Activated gamma-delta T cell treated with Interleukin-2 at 50 U/mL for 16 hours (primary cell): ENCODE measurements at places on chromosomes 3 and 15.
A peak's percentile ranks its signal among the peaks of the same experiment; 100 is the strongest.

- peak; percentile 63 for DNase-seq
These were observed 135.6 kb upstream of the SUCLG2 start for GRCh38 chr3:67790043-67790442.

DNA sequence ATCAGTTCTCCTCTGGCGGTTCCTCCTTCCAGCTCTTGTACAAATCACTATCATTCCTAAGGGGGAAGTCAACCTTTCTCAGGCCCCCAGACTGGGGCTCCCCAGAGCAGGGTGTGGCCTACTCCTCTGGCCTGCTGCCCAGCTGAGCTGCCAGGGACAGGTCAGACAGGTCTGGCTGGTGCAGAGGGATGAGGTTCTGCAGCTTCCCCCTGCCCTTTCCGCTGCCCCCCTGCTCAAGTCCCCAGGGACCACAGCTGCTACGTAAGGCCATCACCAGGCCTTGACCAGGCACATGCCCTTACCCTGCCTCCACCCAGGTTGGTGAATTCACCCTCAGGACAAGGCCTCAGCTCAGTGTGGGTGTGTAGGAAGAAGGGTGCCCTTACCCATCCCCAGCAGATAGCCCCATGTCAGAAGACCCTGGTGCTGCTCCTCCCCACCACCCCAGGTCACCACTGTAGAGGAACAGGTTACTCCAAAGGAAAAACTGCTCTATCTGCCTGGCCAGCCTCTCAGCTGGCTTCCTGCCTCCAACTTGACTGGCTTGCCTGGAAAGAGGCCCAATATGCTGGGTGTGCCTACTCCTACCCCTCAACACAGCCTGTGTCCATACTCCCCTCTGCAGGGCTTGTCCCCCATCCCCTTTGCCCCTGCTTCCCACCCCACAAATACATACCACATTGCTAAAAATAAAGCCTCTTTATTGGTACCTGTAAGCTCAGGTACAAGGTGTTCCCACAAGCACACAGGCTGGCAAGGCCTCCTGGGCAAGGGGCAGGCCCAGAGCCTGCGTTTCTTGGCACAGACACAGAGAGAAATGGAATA, 12.0 kb downstream of the CSRNP1 start:
- no peak for DNase-seq

- DNase-seq: no peak
These were observed 173.7 kb upstream of the CTDSPL start for GRCh38 chr3:37687966-37688365.

- no peak for DNase-seq
These were observed 118.4 kb upstream of the ROBO1 start for GRCh38 chr3:79886204-79886603.

GRCh38 chr15:83652626-83653204, 1.2 kb upstream of the ADAMTSL3 start:
- DNase-seq: no peak

- DNase-seq: no peak
These were observed 699.8 kb downstream of the NR2F2 start for GRCh38 chr15:97030251-97030650.

- no peak for DNase-seq
These were observed 15.1 kb upstream of the XYLB start for GRCh38 chr3:38331257-38332022.

DNA sequence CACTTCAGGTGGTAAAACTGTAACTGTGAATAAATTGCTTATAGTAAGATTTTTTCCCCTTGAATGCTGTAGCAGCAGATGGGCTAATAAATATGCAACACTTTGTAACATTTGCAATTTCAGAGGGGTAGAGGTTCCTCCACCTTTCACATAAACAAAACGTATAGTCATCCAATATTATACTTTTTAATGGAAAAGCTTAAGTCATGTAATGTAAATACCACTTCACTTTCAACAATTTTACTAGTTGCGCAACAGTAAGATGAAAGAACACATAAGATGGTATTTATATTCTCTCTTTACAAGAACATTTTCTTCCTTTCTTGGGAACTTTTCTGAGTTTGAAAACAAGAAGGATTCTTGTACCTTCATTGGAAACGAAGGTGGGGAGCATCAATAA, 56.6 kb upstream of the FAM3D start:
- DNase-seq: no peak

DNA sequence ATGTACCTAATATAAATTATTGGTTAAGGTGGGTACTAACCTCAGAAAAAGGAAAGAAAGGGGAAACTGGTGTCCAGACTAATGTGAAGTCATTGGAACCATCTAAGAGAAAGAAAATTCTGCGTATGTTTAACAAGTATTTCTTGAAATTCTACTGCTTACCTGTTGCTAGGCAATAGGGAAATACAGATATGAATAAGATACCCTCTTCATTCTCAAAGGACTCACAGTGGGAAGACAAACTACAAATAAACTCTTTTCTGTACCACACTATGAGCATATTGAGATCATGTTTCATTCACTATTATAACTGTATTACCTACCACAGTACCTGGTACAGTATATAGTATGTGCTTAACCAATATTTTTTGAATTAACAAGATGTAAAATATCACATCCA, 140.5 kb upstream of the MLF1 start:
- DNase-seq: no peak

- no peak for DNase-seq
These were observed 61.3 kb downstream of the ERC2 start for GRCh38 chr3:56406826-56407515.

DNA sequence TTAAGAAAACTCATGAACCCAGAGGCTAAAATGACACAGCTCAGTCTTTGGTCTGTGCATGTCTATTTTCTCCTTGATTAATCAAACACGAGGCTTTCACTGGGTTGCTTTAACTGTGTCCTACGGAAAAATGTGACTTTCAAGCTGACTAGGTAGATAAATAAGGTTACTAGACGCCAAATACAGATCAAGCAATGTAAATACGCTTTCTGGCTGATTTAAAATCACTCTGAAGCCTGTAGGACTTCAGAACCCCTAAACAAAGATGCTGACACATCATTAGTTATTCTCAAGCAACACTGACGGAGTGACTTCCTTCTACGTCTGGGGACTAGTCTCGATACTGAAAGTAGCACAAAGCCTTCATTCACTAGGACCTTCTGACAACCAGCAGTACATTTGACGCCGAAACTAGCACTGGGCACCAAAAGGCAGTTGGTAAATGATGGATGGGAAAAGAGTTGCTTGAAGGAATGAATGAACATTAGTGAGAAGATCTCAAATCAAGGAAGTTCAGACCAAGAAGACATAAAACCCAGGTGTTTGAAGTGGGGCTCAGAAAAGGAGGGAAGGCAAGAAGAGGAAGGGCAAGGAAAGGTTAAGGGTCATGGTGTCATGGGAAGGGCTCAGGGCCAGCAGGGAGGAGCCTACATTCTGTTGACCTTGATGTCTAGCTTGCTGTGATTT, 67.1 kb upstream of the CDV3 start:
- no peak for DNase-seq

- DNase-seq: no peak
These were observed 140.5 kb upstream of the SGO1 start for GRCh38 chr3:20326541-20326940.

- no peak for DNase-seq
These were observed 7.2 kb upstream of the ABHD10 start for GRCh38 chr3:111971533-111972130.

- DNase-seq: no peak
These were observed 44.9 kb downstream of the FGF7 start for GRCh38 chr15:49467746-49468480.

GRCh38 chr15:48722764-48723661, 77.5 kb upstream of the FBN1 start:
- DNase-seq: no peak

DNA sequence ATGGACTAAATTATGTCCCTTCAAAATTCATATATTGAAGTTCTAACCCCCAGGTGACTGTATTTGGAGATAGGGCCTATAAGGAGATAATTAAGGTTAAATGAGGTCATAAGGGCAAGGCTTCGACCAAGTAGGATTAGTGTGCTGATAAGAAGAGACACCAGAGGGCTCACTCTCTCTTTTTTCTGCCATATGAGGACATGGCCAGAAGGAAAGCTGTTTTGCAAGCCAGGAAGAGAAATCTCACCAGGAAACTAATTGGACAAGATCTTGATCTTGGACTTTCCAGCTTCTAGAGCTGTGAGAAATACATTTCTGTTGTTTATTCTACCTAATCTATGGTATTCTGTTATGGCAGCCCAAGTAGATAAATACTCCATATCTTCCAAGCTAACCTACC, 503.6 kb upstream of the NAALADL2 start:
- no peak for DNase-seq

GRCh38 chr3:13544293-13544831, 4.6 kb upstream of the FBLN2 start:
- peak; percentile 33 for DNase-seq

- no peak for DNase-seq
These were observed 4.9 kb downstream of the HDAC11 start for GRCh38 chr3:13484851-13485590.

- no peak for DNase-seq
These were observed 341.5 kb downstream of the EPHB1 start for GRCh38 chr3:135136361-135137100.

- DNase-seq: no peak
These were observed 7.4 kb downstream of the ZDHHC19 start for GRCh38 chr3:196203846-196204245.

DNA sequence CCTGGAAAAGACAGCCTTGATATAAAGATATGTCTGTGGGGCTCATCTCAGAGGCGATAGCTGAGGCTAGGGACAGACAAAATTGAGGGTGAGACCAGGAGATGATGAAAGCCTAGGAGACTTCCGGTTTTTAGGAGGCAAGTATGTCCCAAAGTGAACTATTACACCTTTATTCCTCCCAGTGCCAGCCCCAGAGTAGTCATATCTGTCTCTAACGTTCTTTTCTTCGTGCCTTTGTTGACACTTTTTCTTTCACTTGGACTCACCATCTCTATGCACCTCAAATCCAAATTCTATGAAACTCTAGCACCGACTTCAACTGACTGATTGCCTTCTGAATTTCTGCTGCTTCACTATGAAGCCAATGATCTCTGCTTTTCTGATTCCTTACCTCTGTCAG, 93.8 kb upstream of the RASGRP1 start:
- DNase-seq: no peak

- no peak for DNase-seq
These were observed 299.6 kb downstream of the UNC13C start for GRCh38 chr15:54277834-54278233.

- DNase-seq: no peak
These were observed 66.0 kb downstream of the KBTBD8 start for GRCh38 chr3:67064105-67064504.

- DNase-seq: no peak
These were observed 398.1 kb downstream of the NSUN3 start for GRCh38 chr3:94460931-94461330.

GRCh38 chr3:4983739-4984510, 4.7 kb downstream of the BHLHE40 start:
- DNase-seq: peak; percentile 76

DNA sequence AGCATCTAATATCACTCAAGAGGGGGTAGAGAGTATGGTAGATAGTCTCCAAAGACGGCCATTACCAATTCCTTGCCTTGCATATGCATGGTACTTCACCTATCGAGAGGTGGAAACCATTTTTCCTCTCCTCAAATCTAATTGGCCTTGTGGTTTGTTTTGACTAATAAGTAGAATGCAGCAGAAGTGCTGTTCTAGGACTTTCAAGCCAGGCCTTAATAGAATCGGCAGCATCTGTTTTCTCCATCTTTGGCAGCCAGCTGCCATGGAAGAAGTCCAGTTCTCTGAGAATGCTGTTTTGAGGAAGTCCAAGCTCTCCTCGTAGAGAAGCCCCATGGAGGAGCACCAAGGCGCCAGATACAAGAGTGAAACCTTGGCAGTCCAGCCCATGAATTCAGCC, 59.1 kb upstream of the RASGRP1 start:
- no peak for DNase-seq

GRCh38 chr3:155321418-155321817, 27.9 kb upstream of the STRIT1 start:
- DNase-seq: no peak

DNA sequence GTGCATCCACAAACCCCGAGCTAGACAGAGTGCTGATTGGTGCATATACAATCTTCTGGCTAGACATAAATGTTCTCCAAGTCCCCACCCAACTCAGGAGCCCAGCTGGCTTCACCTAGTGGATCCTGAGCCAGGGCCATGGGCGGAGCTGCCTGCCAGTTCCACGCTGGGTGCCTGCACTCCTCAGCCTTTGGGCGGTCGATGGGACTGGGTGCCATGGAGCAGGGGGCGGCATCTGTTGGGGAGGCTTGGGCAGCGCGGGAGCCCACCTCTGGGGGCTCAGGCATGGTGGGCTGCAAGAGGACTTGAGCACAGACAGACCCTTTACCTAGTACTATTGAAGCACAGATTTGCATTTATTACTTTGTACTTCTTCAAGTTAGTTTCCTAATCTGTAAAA, 57.5 kb downstream of the ZPLD1 start:
- no peak for DNase-seq
